RKO (cell line): ENCODE measurements at places on chromosomes 5 and 9.

DNA sequence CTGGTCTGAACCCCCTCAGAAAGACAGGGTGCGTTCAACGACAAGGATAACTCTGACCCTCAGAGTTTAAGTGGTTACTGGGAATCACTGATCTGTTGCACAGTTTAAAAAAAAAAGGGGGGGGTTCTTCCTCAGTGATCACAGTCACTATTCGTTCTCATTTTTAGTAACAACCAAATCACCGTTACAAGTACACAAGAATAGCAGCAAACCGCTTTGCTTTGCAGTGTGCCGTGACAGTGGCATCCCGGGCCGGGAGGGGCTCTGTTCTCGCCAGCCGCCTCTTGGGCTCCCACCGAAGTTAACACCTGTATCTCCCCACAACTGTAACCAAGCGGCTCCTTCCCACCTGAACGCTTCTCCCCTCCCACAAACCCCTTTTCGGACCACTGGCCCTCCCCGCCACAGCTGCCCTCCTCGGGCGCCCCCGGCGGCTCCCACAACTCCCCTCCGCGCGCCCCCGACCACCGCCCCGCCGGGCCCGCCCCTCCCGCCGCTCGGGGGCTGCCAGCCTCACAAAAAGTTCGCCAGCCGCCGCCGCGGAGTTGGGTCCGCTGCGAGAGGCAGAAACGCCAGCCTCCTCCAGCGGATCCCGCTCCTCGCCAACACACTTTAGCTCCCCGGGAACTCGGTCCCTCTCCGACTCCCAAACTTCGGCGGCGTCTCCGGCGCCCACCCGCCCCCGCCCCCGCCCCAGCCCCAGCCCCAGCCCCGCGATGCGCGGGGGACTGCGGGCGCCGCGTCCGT is 1.2 kb downstream of the SSBP2 start:
- no peak for DNase-seq

GRCh38 chr5:14778792-14779070 is 92.8 kb downstream of the ANKH start:
- no peak for DNase-seq

DNA sequence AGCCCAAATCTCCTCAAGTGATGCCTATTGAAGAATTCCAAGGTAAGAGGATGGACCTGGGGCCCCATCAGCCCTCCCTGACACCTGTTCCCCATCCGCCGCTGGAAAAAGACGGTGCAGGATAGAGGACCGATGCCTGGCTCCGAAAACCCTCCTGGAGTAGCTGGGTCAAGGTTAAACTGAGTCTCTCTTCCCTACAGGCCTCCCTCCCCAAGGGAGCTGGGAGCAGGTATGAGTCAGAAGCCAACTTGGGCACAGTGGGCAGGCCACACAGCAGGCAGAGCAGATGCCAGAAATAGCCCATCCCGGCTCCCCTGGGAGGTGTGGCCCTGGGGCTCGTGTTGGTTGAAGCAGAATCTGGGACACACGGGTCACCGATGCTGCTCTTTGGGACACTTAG is 75.6 kb downstream of the NTNG2 start:
- DNase-seq = peak; percentile 43

DNA sequence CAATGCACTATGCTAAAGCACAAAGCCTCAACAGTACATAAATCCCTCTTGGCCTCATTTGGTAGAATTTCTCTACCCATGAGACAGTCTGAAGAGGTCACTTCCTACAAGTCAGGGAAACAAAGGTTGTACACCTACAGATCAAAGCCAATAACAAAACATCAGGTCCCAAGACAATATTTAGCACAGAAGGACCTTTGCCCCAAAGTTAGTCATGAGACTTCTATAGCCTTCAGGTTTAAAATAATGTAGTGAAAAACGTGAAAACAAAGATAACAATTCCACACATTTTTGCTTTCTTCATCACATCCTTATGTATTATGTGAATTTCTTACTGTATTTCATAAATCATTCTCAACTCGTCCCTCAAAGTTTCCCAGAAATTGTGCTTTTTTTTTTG is 15.8 kb downstream of the AFF4 start:
- DNase-seq = no peak

GRCh38 chr5:92544596-92544995 is 1036.4 kb downstream of the NR2F1-AS1 start:
- no peak for DNase-seq

DNA sequence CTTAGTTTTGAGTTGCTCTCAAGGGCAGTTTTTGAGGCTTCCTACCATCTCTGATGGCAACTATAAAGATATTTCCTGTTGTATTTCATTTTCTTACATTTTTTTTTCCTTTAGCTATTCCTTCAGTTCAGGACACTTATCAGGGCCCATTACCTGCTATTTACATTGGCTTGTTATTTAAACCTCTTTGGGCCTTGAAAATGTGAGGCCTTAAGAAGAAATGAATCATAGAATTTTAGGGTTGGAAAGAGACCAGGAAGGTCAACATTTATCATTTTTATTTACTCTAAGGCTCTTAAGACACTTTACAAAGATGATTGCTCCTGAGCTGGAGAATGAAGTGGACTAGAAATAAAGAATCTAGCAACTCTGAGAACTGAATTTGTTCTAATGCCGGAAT is 335.2 kb downstream of the DTWD2 start:
- no peak for DNase-seq

- DNase-seq = peak; percentile 69
These were observed 16.7 kb upstream of the COMMD10 start for GRCh38 chr5:116068028-116068632.

DNA sequence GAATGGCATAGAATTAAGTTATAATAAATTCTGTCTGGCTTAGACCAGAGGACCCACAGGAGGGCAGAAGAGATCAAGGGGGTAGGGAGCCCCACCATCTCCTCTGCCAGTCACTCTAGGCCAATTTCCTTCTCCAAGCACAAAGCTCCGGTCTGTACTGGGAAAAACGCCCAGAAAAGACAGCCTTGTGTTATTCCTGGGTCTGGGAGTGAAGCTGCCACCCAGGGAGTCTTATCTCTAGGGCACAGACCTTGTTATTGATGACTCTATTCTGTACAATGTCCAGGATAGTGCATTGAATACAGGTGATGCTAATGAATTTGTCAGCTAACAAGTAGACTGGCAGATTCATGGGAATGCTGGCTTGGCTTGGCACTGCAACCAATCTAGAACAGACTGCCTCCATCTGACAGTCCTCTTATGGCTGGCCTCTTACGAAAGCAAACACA is 60.7 kb downstream of the MED27 start:
- no peak for DNase-seq

GRCh38 chr9:112863214-112863613 is 27.5 kb downstream of the SLC46A2 start:
- no peak for DNase-seq

DNA sequence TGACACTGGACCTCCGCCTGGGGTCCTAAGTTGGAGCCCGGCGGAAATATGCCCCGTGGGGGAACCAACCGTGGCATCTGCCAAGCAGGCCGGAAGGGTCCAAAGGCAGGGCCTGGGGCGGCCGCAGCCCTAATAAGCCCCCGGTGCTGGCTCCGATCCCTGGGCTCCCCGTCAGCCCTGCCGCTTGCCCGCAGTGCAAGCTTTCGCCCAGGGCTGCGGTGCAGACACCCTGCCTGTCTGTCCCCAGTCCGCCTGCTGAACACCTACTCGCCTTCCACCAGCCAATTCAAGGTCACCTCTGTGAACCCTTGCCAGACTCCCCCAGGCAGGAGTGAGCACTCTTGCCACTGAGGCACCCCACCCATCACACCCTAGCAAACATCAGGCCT is 502 bp upstream of the PTGR1 start:
- DNase-seq = no peak

DNA sequence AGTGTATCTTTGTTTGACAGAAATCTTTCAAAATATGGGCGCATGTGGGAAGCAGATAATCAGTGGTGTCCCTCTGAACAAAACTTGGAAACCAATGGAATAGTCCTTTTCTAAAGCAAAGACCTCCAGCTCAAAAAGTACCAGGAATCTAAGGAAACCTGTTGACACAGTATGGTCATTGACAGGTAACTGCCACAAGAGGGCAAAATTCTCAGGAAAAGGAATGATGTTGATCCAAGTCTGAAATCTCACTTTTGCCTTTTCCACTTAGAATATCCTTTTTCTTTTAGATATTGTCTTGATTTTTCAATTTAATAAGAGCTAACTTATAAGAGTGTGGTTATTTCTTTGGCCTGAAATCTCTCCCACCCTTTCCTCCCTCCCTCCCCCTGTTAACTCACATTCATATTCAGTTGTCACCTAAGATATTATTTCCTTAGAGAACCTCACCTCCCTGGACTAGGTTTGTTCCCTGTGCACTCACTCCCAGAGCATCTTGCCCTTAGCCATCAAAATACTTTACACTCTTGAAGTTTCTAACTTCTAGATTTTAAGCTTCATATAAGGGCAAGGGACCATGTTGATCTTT is 59.0 kb upstream of the BARX1 start:
- peak; percentile 72 for DNase-seq

DNA sequence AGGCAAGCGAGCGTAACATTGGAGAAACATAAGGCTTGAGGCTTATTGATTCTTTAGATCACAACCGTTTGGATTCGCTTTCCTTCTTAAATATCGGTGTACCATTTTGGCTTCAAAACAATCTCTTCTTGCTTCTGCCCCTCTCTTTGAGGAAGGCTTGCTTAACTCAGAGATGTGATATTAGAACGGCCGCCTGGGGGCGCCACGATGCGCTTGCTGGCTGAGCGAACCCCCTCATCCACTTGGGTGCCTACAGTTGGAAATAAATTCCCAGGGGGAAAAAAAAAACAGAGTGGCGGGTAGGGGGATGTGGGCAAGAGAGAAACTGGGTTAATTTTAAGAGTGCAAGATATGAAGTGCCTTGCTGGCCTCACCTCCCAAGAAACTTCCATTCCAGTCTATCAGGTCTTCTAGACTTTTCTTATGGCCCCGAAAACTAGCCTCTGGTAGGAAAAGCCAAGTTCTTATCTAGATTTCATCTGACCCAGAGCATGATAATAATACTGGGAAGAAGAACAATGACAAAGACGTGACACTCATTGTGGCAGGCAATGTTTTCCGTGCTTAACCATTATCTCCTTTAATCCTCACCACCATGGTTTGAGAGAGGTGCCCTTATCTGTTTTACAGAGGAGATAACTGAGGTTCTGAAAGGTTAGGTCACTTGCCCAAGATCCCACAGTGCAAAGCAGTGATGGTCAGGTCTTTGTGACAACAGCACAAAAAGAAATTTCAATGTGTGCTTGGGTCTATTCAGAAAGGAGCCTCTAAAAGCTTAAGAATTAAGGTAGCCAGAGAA is 115.8 kb downstream of the DPYSL3 start:
- DNase-seq = no peak

GRCh38 chr5:23343121-23343520 is 164.3 kb upstream of the PRDM9 start:
- no peak for DNase-seq

DNA sequence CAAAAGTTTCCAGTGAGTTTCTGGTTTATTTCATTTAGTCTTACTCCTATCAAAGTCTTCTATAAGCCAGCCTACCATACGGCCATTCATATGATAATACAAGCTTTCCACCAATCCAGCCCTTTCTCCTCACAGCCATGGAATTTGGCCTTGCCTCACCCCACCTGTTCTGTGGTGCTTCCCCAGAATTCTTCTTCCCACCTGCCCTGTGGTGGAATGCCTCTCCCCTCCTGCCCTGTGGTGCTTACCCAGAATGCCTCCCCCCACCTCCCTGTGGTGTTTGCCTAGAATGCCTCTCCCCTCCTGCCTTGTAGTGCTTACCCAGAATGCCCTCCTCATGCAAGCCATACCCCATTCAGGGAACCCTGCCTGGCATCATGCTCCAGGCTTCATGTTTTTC is 90.3 kb upstream of the APC start:
- DNase-seq = no peak

DNA sequence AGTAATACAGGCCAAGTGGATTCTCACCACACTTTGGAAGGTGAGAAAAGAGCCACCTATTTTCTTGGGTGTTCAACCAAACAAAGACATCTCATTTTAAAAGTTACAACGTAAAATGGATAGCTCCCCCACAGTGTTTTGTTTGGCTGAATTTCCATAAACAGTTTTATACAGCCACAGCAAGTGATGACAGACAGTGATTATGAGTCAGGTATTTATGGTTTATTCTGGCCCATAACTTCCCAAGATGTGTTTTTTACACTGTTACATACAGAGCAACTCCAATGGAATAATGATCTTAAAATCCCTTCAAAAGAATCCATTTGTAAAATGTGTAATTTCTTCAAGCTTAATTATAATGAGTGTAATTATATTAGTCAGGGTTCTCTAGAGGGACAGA is 421.3 kb downstream of the TLE1 start:
- no peak for DNase-seq

GRCh38 chr5:143977891-143978461 is 166.0 kb downstream of the HMHB1 start:
- no peak for DNase-seq

GRCh38 chr5:96703384-96703920 is 41.3 kb downstream of the CAST start:
- peak; percentile 61 for DNase-seq
